ENCODE measurements at places on chromosomes 5 and 9.

- no peak for DNase-seq
These were observed 7.6 kb downstream of the ENC1 start for GRCh38 chr5:74632947-74633356.

- DNase-seq: no peak
These were observed 1.1 kb downstream of the POMT1 start for GRCh38 chr9:131503626-131504465.

DNA sequence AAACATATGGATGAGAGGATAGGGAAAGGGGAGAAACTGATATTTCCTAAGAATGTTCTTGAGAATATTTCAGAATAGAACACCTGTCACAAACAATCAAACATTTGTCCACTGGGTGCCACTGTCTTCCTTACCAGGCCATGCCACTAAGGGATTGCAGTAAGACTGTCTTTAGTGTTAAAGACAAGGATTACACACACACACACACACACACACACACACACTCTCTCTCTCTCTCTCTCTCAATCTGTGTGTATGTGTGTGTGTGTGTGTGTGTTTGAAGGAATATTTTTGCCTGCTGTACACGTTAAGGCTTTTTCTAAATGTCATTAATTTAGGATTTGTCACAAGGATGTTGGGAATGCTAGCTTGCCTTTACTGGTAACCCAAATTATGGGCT lies 54.4 kb downstream of the CCDC192 start:
- DNase-seq: no peak

DNA sequence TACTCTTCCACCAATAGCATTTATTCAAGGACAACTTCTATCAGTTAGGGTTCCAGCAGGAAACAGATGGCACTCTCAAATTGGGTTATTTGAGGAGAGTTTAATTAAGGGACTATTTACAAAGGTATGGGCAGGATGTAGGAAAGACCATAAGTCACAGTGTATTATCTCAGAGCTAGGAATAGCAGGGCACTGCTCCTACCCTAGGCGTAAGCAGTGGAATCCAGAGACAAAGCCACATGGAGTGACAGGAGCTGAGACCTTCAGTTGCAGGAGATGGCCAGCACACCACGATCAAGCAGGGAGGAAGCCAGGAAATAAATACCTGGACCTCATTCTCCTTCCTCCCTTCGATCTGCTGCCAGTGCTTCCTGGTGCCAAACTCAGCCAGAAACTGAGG lies 274.9 kb upstream of the SLC30A5 start:
- DNase-seq: no peak

- DNase-seq: no peak
These were observed 60.5 kb downstream of the ACER2 start for GRCh38 chr9:19469271-19469670.

DNA sequence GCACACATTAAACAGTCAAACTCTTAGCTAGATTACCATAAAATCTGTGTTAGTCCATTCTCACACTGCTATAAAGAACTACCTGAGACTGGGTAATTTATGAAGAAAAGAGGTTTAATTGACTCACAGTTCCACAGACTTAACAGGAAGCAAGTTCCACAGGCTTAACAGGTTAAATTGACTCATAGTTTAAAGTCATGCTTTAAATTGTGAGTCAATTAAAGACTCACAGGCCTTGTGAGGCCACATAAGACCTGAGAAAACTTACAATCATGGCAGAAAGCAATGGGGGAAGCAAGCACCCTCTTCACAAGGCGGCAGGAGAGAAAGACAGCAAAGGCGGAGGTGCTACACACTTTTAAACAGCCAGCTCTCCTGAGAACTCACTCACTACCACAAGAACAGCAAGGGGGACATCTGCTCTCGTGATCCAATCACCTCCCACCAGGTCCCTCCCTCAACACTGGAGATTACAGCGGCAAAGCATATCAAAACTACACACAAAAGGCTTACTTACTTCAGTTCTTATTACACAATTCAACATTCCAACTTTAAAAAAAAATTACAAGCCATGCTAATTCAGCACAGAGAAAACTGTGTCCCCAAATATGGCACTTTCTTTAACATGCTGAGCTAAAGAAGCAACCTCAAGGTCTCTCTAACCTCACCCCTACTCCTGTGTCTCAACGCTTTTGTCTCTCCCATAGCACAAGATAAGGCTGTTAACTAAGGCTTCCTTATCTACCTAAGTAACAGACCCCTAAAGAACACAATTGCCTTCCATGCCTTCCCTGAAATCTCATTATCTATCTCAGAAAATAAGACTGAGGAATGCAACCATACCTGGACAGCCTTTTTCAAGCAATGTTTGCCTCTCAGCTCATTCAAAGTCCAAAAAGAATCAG lies 805.1 kb downstream of the NR2F1-AS1 start:
- DNase-seq: no peak

DNA sequence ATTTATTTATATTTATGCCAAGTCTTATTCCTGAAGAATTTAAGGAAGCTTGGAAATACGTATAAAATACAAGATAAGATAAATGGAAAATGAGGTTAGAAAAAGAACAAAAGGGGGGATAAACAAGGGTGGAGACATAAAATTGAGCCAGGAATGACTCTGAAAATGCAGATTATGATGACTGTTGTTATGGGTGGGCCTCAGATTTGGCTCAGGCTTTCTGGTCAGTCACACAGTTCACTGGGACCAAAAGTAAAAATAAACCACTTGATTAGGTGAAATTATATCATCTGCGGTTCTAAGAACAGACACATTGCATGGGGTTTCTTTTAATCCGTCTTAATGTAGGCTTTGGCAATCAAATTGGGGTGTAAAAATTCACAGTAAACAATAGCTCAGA lies 51.0 kb downstream of the OR1J1 start:
- no peak for DNase-seq

- no peak for DNase-seq
These were observed 2.0 kb upstream of the PHPT1 start for GRCh38 chr9:136847088-136847825.

- no peak for DNase-seq
These were observed 236.5 kb upstream of the TRIM32 start for GRCh38 chr9:116450378-116451139.

- no peak for DNase-seq
These were observed 64.1 kb downstream of the ANKH start for GRCh38 chr5:14807471-14807870.

DNA sequence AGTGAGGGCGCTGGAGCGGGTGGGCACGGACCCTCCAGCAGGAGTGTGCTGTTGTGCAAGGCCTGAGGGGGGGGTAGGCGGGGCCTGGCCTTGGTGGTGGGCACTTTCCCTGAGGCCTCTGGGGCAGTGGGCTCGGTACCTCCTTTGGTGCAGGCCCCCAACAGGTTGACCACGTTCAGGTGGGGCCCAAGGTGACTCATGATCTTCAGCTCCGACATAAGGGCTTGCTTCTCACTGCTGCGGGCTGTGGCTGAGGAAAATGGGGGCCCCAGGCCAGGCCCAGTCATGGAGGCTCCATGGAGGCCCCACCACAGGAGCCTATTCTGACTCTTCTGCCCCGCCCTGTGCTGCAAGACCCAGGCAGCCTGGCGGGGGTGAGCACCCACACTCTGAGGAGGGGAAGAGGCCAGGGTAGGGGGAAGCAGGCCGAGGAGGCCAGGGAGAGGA lies 31.5 kb downstream of the PDGFRB start:
- DNase-seq: no peak

DNA sequence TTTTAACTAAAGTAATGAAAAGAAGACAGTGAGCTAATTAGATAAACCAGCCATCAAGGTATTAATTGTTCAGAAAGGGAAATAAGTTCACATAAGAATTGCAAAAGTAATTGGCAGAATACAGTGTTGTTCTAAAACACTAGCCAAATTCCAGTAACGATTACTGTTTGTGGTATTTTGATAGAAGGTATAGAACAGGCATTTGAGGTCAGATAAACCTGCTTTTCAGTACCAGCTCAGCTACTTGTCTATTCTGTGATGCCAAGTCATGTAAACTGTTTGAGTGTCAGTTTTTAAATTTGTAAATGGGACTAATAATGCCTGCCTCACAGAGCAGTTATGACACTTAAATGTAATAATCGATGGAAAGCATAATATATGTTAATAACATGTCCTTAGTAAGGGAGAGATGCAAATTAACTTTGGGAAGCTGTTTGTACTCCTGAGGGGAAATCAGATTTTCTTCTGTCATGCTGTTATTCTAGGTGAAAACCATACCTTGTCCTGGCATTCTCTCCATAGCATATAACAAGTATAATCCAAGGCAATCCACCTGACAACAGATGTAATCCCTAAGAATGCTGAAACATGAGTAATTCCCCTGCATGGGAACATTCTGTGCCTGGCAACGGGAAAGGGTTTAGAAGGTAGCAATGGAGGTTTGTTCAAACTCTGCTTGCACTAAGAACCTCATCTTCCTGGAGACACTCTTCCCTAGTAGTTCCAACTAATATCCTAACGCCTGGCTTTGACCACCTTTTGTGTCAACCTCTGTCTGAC lies 509.5 kb upstream of the PAPPA start:
- no peak for DNase-seq

DNA sequence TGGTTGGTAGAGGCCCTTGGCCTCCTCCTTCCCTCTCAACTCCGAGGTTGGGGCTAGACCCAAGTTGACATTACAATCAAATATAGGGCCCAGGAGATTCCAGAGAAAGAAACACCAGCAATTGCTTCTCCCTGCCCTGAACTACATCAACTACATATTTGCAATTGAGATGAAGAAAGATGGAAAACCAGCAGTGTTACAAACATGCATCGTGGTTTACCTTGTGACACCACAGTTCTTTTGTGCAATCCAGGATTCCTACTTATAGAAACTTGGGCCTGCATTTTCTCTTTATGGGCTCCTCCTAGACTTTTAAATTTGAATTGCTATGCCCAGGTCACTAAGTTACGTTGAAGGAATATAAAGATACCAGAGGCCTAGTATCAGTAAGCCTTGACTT lies 126.7 kb downstream of the DCP2 start:
- no peak for DNase-seq

- DNase-seq: no peak
These were observed 7.1 kb upstream of the NKX2-5 start for GRCh38 chr5:173242079-173242478.

GRCh38 chr5:2656206-2656605 lies 95.3 kb downstream of the IRX2 start:
- DNase-seq: no peak

DNA sequence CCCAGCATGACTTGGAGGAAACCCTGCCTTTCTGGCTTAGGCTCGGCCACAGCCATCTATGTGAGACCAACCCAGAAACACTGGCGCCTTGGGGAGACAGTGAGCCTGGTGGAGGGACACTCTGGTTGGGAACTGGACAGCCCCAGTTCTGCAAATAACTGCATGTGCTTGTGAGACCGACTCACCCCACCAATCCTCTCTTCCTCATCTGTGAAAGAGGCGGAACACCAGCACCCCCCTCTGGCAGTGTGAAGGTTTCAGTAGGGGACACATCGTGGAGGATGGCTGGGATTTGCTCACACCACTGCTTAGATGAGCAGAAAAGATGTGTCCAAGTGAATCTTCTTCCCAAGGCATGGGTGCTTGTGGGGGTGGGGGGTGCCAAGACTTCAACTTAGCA lies 43.4 kb upstream of the N4BP3 start:
- no peak for DNase-seq

DNA sequence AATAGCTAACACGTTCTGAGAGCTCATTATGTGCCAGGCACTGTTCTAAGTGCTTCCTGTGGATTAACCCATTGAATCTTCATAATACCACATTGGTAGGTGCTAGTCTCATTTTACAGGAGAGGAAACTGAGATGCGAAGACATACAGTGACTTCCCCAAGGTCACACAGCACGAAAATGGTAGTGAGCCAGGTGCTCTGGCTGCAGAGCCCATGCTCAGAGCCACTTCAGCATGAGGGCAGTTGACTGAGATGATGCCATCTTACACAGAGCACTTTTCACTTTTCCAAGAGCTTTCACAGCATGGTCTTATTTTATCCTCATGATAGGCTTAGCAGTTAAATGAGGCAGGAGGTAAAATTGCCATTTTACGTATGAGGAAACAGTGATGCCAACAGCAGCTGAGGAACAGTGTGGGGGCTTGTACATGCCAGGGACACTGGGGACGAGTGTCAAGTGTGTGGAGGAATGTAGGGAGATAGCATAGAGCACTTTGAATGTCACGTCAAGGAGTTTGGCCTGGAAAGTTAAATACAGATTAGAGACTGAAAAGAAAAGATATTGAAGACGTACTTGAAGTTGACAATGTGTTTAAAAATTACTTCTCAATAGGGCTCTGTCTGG lies 180.0 kb downstream of the KIF4B start:
- no peak for DNase-seq

DNA sequence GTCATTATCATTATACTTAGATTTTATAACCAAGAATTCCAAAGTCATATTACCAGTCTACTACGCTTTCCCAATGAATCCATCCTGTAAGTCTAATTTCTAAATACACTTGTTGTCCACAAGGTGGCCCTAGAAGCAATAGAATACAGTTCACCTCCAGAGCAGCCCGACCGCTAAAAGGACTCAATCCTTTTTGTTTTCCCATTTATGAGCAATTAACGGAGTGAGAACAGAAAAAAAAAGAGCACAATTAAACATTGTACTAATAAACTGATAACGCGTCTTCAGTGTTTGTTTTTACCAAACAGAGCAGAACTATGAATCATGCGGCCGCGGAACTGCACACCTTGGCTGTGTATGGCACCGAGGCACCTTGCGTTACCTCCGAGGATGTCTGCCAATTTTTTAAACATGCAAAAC lies 160.7 kb upstream of the DAPK1 start:
- peak; percentile 87 for DNase-seq
